ENCODE measurements at places on chromosomes 11 and 22.

- DNase-seq: no peak
Observed at GRCh38 chr11:67301951-67302516, 1.3 kb upstream of the SSH3 start.

GRCh38 chr11:79670882-79671281 is 230.1 kb upstream of the TENM4 start:
- no peak for DNase-seq

DNA sequence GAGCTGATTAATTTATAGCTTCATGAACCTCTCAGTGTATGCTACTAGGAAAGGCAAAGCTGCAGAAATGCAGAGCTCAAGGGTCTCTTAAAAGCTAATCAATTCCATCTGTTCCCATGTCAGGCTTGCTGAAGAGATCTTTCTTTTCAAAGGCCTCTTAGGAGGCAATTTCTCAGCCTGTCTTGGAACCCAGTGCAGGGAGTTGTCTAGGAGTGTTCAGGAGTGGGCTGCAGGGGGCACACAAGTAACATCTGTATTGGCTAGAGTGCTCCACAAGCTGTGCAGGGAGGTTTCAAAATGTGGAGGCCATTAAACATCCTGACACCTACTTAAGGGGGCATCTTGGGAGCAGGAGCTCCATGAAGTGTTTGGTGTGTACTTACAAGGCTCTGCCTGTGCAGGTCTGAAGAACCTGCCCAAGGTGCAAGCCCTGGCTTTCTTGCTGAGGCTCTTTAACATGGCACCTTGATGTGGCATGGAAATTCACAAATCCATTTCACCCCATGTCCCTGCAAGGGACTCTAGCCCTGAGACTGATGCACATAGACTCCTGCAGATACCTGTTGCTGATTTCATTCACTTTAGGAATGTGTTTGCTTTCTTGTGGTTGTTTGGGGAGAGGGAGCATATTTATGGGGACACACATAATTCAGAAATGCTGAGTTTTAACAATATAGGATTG is 134.7 kb downstream of the ME3 start:
- DNase-seq: no peak

- no peak for DNase-seq
Observed at GRCh38 chr11:5276697-5277096, 7.0 kb upstream of the HBE1 start.

DNA sequence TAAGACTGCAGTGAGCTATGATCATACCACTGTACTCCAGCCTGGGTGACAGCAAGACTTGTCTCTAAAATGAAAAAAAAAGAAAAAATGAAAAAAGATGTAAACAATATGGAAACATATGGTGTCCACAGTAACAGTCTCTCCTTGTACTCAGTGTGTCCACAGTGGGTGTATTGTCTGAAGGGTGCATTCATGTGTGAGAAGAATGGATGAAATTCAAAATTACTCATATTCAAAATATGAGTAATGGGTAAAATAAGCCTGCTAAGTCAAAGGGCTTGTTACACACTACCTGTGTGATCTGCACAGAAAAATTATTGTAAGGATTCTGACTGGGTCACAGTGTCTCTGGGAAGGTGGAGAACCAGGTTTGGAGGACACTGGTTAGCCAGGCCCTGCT is 26.9 kb downstream of the PPFIA1 start:
- no peak for DNase-seq

DNA sequence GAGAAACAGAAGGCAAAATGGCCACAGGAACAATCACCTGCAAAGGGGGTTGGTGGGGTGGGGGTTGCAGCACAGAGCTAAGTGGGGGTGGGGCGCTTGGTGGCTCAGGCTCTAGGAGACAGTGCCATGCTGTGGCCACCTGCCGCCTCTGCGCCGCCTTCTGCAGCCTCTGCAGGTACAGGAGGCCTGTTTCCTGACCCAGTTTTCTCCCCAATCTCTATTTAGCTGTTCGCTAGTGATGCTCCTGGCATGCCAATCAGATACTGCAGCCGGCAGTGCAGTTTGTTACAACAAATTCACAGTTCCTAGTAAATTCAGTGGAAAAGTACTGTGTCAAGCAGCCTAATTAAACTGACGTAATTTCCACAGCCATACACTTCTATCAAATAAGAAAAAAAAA is 106.4 kb downstream of the SERGEF start:
- no peak for DNase-seq

- no peak for DNase-seq
Observed at GRCh38 chr11:28054821-28055220, 53.1 kb downstream of the KIF18A start.

GRCh38 chr22:29014773-29015172 is 46.9 kb downstream of the C22orf31 start:
- DNase-seq: no peak

- no peak for DNase-seq
Observed at GRCh38 chr22:31836010-31836409, 82.2 kb downstream of the DEPDC5 start.

DNA sequence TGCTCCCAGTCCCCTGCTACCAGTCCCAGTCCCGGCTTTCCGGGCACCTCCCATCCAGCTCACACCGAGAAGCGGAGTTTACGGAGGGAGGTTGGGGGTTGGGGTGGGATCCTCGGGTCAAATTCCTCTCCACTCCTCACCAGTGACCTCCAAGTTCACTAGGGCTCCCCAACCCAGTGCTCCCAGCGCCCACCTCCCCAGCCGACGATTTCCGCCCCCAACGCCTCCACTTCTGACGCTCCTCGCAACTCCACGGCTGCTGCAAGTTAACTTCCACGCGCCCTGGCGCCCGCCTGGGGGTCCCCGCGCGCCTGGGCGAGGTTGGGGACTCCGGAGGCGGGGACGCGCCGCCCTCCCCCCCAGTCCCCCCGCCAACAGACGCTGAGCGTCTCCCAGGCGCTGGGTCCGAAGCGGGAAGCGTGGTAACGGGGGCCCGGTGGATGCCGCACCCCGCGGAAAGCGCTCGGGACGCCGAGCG is 526 bp downstream of the TPST2 start:
- no peak for DNase-seq

- no peak for DNase-seq
Observed at GRCh38 chr11:64864473-64865285, 13.7 kb downstream of the EHD1 start.

GRCh38 chr11:119121811-119122124 is 388 bp downstream of the HINFP start:
- DNase-seq: no peak

DNA sequence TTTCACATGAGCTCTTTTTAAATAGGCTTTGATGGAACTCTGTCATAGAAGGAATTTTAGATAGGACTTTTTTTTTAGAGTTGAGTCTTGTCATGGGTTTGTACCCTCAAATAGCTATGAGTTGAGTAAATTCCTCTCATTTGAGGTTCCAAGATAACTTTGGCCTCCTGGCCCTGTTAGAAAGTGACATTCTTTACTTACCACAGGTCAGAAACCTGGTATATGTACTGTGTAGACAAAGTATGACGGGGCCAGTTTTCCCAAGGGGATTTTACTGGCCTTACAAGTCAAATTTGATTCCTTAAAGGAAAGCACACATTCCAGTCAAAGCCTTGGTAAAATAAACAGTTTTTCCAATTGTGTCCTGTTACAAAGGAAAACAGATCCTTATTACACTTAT is 729.3 kb upstream of the LUZP2 start:
- DNase-seq: no peak

DNA sequence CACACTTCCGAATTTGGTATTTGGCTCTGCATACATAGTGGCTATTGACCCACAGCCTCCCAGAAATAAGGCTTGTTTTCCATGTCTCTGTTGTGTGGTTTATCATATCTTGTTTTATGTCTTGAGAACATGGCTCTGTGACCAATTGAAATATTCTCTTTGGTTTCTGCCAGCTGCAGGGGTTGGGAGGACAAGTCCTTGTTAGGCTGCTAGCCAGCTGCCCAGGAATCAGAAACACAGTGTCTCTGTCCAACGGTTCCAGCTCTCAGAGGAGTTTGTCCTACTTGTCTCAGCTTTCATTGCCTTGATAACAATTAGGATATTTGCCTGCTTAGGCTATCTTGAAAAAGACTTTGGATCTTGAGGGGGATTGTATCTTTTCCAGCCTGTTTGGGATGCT is 6.0 kb upstream of the SLC7A4 start:
- no peak for DNase-seq

DNA sequence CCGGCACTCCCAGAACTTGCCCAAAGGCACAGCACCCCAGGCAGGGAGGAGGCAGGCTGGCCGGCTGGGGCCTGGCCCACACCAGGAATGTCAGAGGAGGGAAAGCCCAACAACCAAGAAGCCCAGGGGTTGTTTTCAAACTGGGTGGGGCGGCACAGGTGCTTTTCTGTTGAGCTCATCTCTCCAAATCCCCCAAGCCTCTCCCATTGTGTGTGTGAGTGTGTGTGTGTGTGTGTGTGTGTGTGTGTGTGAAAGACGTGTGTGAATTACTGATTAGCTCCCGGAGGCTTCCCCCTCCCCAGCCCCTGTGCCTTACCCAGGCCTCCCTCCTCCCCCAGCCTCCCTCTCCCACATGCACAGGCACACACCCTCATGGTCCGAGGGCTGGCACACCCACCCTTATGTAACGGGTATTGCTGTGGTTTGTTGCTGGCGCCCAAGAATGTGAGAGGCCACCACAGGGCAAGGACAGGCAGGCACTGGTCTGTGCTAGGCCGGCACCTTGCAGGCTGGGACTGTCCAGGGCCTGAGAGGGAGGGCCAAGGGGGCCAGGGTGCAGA is 15.9 kb downstream of the TRIM29 start:
- DNase-seq: no peak

GRCh38 chr11:83046621-83047172 is 25.0 kb downstream of the RAB30 start:
- no peak for DNase-seq

DNA sequence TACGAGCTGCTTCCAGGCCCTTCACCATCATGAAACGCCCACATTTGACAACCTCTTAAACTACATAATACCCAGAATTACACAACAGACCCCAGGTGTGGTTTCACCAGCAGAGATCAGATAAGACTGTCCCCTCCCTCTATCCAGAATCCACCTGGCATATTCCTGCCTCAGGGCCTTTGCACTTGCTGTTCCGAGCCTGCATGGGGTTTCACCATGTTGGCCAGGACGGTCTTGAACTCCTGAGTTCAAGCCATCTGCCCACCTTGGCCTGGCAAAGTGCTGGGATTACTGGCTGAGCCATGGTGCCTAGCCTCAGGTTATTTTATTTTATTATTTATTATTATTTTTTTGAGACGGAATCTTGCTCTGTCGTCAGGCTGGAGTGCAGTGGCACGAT is 73.4 kb downstream of the FBXO7 start:
- DNase-seq: no peak

- no peak for DNase-seq
Observed at GRCh38 chr11:111963931-111964340, 26.8 kb downstream of the DIXDC1 start.
